ENCODE measurements at places on chromosomes 1 and 21.

DNA sequence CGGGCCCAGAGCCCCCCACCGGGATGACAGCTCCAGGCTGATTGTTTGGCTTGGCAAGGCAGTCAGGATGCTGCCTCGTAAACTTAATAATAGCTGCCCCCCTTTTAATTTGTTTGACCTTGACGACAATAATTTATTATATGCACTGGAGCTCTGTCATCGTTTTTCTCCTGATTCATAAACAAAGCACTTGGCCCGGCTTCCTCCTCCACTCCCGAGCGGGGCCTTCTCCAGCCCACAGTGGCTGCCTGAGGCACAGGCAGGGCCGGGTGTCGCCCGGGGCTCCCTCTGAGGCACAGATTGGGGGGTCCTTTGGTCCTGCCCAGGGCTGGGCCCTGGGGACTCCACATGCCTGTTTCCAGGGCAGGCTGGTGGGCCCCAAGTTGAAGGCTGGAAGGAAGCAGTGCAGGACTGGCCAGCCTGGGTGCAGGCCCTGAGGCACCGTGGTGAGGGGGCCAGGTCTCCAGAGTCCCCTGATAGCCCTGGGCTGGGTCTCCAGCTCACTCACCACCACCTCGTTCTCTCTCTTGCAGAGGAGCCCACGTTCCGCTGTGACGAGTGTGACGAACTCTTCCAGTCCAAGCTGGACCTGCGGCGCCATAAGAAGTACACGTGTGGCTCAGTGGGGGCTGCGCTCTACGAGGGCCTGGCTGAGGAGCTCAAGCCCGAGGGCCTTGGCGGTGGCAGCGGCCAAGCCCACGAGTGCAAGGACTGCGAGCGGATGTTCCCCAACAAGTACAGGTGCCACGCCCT lies 52.0 kb upstream of the ARHGEF16 start:
- DNase-seq = no peak

GRCh38 chr1:40004857-40005256 lies 35.7 kb upstream of the CAP1 start:
- no peak for DNase-seq

DNA sequence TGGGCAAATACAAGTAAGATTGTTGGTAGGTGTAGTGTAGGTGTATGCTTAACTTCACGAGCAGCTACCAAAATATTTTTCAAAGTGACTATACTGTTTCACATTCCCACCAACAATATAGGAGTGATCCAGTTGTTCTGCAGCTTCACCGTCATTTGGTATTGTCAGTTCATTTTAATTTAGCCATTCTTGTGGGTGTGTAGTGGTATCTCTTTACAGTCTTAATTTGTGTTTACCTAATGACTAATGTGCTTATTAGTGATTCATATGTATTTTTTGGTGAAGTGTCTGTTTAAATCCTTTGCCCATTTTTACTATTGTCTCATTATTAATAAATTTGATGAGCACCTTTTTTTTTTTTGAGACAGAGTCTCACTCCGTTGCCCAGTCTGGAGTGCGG lies 35.4 kb downstream of the RCSD1 start:
- DNase-seq = no peak

DNA sequence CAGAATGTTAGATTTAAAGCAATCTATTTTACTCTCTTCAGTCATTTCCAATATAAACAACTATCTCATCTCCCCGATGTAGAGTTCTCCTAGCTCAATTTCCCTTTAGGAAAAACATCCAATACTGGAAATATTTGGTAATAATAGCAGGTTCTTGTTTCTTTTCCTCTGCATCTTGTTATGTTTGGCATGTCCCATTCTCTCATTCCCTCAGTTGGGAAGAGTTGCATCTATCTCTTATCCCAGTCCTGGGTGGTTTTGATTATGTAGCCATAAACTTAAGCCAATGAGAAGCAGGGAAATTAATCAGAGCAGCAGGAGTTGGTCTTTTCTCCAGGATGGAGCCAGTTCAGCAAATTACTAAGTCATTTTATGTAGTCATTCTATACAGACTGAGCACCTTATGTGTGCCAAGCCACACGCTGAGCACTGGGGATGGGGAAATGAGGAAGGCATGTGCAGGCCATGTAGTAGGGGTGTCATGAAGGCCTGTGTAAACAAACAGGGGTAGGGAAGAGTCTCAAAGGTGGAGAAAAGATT lies 418.2 kb upstream of the NFIA start:
- no peak for DNase-seq

GRCh38 chr1:151718666-151719065 lies 2.1 kb upstream of the CELF3 start:
- DNase-seq = no peak

DNA sequence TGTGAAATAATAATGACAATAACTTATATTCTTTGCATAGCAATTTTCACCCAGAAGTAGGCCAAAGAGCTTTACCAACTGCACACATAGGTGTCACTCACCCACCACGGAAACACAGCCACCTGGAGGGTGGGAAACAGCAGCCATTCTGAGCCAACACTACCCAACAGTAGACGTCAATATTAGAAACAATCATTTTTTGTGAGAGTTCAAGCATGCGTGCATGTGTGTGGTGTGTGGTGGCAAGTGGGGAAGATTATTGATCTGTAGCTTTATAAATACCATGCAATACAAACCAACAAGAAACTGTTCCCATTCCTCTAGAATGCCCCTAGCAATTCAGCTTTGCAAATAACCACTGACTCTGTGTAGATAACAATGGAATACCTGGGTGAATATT lies 19.1 kb downstream of the PROX1 start:
- no peak for DNase-seq
